ENCODE measurements at places on chromosomes 2 and 18.

DNA sequence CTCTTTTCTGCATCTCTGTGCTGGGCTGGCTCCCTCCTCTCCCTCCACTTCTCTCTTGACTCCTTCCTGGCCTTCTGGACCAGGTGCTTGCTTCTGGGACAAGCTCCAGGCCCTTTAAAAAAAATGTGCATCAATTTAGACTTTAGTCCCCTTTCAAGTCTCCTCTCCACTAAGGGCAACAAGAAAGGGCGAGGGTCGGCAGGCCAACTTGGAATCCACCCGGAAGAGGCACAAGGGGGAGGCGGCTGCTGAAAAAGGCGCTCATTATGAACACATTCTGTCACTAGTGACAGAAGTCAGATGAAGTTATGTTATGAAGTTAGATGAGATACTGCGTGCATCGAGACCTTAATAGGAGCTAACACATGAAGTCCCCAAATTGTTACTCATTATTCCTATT, 13.6 kb upstream of the RHOB start:
- no peak for ATAC-seq

- ATAC-seq: peak; percentile 9
Measured at GRCh38 chr2:84924173-84925106, 19.0 kb downstream of the TMSB10 start.

- ATAC-seq: no peak
Measured at GRCh38 chr2:106701203-106702022, 184.6 kb downstream of the ST6GAL2 start.

DNA sequence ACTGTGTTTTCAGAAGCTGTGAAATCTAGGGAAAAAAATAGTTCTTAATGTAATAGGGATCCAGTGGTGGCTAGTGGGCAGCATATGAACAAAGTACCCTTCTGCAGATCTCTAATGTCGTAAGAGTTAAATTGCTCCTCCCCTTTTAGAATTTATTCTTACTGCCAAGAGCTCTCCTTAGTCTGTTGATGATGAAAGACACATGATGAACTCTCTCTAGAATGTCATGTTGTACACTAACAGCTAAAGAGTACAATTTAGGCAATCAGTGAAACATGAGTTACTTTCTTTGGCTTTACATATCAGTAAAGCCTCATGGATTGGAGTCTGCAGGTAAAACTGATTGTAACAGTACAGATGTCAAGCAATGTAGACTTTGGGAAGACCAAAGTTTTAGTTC, 84.2 kb downstream of the SLC39A10 start:
- ATAC-seq: no peak

- ATAC-seq: no peak
Measured at GRCh38 chr2:71962911-71963694, 184.6 kb downstream of the CYP26B1 start.

- no peak for ATAC-seq
Measured at GRCh38 chr2:69358914-69359313, 28.1 kb downstream of the GFPT1 start.

- no peak for ATAC-seq
Measured at GRCh38 chr2:152115952-152116351, 17.1 kb upstream of the CACNB4 start.

- ATAC-seq: no peak
Measured at GRCh38 chr2:8806885-8807704, 30.3 kb downstream of the KIDINS220 start.

DNA sequence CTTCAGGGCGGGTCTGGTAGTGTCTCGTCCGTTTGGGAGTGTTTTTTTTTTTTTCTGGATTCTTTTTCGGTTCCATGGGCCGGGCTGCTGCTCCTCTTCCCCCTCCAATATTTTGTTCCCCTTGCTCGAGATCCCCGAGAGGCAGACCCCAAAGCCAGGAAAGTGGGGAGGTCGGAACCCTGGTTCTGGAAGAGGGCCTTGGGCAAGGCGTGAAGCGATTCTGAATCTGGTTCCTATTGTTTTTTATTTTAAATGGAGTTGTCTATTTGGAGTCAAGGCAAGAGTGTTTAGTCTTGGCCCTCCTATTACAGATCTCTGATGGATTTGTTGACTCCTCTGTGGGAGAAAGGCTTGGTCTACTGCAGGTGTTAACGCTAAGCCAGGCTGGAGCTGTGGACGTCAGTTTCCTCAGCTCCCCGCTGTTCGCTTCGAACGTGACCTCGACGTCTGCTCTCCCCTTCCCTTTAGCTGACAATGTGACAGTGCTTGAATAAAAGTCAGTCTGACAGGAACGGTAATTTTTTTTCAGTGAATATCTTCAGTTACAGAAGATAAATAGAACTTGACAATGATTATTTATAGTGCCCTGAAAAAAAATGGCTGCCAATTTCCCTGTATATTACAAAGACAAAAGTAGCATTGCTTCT, 683 bp upstream of the DNAJC27 start:
- ATAC-seq: no peak

GRCh38 chr2:27251766-27252165, 11.1 kb downstream of the SLC30A3 start:
- ATAC-seq: no peak

DNA sequence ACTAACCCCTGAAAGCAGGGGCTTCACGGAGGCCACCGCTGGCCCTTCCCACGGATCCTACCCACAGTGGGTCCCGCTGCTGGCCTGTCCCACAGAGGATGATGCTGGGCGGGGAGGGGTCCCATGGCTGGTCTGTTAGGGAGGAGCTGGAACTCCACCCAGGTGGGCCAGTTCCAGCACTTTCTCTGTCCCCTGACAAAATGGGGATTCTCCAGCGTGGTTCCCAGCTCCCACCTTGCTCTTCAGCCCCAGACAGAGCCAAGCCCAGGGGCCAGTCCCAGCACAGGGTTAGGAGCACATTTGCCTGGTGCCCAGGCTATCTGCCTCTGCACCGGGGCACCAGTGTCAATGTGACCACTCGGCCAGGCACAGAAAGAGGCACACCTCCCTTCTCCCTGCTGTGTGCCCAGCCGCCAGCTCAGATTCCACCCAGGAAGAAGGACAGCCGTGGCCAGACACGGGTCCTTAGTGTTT, 50.0 kb downstream of the ANKMY1 start:
- no peak for ATAC-seq

GRCh38 chr2:233353769-233354499, at the start of gene DGKD:
Gene DGKD, plus strand, starts transcription at chr2:233354494. Its CDS starts 25 bp downstream, at chr2:233354519.
- peak; percentile 71 for ATAC-seq

- no peak for ATAC-seq
Measured at GRCh38 chr2:26189751-26190150, 16.9 kb downstream of the GAREM2 start.

DNA sequence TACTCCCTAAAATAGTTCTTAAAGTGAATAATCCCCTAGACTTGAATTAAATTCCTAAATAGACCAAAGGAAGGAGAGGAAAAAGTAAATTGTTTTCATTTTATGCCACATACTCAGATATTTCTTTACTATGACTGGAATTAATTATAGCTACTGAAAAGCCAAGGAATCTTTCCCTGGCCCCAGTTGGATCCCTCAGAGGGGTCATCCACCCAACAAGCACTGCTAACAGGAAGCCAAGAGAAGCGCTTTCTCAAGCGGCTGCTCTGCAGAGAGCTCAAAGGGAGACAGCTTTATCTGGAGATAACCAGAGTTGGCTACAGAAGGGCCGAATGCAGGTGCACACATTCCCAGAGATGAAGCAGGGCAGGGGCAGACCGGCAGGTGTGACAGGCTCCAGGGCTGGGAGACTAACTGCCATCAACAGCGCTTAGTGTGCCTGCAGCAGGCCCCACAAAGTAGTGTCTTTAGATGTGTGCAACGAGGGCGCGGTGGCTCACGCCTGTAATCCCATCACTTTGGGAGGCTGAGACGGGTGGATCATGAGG, 51.1 kb downstream of the POLR1A start:
- no peak for ATAC-seq

DNA sequence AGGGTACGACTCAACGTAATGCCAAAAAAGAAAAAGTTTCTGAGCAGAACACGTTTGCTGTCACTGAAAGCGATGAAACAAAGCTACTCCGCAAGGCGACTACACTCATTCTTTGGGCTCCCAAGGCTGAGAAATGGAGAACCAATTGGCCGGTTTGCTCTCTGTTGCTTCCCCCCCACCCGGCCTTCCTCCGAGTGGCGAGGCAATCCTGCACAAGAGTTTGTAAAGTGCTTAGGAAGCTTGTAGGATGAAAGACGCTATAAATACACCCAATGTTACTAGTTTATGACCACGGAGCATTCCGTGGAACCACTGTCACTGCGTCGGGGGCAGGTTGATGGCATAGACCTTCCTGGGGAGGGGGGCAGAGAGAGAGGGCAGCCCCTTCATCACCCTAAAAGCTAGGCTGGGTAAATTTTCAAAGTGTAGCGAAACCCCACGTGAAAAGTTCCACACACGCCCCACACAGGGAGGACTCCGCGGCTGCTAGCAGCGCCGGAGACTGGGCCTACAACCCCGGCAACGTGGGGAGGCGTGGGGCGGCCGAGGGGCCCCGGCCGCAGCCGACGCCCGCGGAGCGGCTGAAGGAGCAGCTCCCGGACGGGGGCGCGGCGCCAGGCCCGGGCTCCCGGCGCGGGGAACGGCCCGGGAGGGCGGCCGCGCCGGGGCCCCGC, 915 bp downstream of the CUL3 start:
- ATAC-seq: no peak

GRCh38 chr2:237227592-237228280, 142.0 kb downstream of the COPS8 start:
- no peak for ATAC-seq

DNA sequence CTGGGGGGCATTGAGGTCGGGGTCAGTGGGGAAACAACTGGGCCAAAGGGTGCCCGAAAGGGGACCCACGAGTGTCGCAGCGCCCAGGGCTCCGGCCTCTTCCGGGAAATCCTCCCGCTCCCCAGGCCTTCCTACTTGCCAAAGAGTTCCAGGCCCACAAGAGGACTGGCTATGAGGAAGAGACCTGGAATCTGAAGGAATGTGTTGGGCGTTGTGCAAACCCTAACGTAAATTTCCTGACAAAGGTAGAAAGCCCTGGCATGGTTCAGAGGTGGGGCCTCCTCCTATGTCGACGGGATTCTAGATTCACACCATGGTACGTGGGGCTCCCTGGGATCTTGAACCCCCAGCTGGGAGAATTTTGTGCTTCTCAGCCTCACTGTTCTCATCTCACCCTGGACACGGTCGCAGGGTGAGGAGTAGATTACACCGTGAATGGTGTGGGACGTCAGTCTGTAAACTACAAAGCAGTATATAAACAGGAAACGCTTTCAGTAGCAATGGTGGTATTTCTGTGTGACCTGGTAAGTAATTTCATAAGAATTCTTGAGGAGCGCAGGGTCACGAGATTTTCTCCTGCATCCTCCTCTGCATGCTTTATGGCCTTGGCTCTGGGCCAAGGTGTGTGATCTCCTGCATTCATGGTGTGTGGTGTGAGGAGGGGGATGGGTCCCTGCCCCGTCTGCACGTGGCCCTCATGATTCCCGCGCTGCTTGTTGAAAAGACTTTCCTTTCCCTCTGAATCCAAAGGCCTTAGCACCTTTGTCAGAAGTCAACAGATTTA, 868 bp downstream of the HSBP1L1 start:
- ATAC-seq: peak; percentile 23

GRCh38 chr2:128626760-128627511, 308.3 kb upstream of the HS6ST1 start:
- no peak for ATAC-seq

DNA sequence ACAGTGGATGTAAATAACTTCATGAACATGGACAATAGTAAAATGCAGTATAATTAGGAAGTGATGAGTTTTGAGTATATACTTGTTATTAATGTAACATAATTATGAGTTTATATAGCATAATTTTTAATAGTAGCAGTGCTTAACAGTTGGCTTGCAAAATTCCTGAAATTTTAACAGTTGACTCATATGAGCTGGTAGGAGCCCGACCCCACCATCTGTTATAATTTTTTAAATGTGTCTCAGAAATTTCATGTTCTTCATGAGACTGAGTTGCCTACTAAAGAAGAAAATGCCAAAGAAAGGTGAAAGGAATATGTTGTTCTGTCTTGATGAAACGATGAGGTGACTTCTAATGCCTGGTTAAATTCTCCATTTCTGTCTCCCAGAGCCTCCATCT, 62.6 kb downstream of the ITGB1BP1 start:
- no peak for ATAC-seq

- ATAC-seq: no peak
Measured at GRCh38 chr2:99431587-99432275, 58.1 kb downstream of the REV1 start.

GRCh38 chr18:70181015-70181414, 24.5 kb downstream of the RTTN start:
- ATAC-seq: no peak

- ATAC-seq: no peak
Measured at GRCh38 chr2:7242189-7242867, 325.1 kb downstream of the RNF144A start.

GRCh38 chr2:226040344-226040900, 640.9 kb downstream of the NYAP2 start:
- no peak for ATAC-seq

DNA sequence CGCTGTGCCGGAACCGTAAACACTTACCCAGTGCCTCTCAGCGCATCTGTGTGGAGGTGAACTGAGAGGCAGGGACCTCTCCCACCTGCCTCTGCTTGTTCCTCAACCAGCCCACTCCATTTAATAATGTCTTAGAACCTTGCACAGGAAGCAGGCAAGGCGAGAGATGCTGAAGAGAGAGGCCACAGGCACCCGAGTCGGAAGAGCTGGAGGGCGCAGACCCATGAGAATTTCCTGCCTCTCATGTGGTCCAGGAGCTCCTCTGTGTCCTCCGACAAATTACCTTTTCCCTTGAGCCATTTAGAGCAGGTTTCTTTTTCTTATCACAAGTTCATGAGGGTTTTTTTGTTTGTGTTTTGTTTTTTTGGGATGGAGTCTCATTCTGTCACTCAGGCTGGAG, 4.9 kb upstream of the RFX8 start:
- ATAC-seq: no peak

- ATAC-seq: no peak
Measured at GRCh38 chr2:4272261-4272858, 569.0 kb downstream of the DCDC2C start.
